NCI-H524 (cell line): ENCODE measurements at places on chromosomes 13 and 19.
A peak's percentile ranks its signal among the peaks of the same experiment; 100 is the strongest.

- no peak for DNase-seq
Measured at GRCh38 chr19:16330368-16330801, 5.8 kb downstream of the KLF2 start.

GRCh38 chr13:76711550-76712182, 174.5 kb downstream of the KCTD12 start:
- no peak for DNase-seq

DNA sequence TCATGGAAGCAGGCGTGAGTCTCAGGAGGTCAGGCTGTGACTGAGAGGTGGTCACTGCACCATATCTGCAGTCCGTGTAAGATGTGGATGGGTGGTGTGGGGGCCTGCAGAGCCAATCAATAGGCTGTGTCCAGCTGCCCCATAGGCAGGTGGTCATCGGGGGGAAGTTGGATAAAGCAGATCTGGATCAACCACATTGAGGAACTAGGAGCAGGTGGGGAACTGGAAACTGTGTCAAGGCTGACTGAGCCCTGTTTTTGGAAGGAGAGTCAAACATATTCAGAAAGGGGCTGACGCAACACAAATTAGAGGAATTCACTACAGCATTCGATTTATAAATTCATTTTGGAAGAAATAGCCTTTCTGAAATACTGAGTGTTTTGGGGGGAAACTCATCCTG, 15.0 kb downstream of the CLEC4M start:
- DNase-seq, result no peak

- no peak for DNase-seq
Measured at GRCh38 chr13:98675066-98675465, 77.4 kb downstream of the SLC15A1 start.

GRCh38 chr13:64154514-64154913, 2738.9 kb upstream of the PCDH20 start:
- peak; percentile 3 for DNase-seq

- DNase-seq, result peak; percentile 17
Measured at GRCh38 chr13:57558051-57558467, 73.5 kb upstream of the PCDH17 start.

- no peak for DNase-seq
Measured at GRCh38 chr19:3171894-3172672, 6.5 kb upstream of the S1PR4 start.

- DNase-seq, result no peak
Measured at GRCh38 chr19:56404705-56405056, 549 bp downstream of the ZNF583 start.

- peak; percentile 32 for DNase-seq
Measured at GRCh38 chr13:37954191-37954590, 84.6 kb upstream of the TRPC4 start.

DNA sequence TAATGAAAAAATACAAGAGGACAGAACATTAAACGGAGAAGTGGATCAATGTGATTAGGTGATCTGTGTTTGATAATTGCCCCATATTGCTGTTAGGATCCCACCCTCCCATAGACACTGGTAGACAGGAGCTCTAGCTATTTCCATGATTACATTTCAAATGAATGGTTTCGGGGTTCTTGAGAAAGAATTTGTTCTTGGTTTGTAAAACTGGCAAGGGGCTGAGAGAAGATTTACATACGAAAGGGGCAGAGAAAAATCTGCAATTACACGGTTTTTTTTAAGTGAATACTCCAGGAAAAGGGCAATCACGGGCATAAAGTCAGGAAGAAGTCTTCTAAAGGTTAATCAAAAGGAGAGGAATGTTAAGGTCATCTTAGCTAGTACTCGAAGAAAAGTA, 2125.7 kb upstream of the PCDH20 start:
- no peak for DNase-seq

DNA sequence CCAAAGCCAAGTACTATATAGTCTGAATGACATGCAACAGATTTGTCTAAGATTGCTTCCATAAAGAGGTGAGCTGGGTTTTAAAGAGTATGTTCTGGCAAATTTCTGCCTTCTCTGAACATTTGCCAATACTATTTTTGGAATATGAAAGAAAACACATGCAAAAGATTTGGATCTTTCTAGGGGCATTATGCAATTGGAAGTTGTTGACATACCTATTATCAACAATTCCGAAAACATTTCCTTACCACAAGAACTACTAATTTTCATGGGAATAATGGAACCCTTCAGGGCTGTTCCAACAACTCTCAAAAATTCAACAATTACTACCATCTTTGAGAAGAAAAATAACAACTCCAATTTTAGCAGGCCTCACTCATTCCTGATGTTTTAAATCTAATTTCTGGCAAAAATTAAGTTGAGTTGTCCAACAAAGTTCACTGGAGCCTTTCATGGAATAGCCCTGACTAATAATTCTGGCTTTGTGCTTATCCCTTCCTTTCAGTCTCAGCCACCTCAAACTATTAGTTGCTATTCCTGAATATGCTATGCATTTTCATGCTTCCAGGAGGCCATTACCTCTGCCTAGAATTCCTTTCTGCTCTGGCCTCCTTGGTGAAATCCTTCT, 250.0 kb downstream of the RGCC start:
- DNase-seq, result no peak

DNA sequence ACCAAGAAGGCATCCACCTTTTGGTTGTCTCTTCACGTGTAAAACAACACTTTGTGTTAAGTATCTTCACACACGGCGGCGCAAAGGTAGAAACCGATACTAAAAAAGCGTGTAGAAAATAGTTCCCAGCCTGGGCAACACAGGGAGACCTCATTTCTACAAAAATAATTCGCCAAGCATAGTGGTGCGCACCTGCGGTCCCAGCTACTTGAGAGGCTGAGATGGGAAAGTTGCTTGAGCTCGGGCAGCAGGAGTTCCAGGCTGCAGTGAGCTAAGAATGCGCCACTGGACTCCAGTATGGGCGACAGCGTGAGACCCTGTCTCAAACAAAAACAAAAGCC, 573 bp upstream of the ERCC5 start:
- DNase-seq, result no peak

DNA sequence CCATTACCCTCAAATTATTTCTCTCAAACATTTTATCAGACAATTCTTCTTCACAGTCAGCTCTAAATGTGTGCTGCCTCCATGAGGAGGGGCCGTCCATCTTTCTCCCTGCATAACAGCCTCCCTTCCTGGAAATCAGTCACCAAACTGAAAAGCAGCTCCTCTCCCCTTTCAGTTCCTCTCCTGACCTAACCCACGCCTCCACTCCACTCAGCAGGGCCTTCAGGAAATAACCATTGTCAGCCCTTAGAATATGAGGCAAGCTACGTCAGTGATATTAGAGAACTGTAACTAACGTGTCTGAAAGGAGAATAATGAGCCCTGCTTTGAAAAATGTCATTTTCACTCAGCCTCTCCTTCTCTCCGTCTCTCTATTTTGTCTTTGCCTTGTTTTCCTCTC, 116.2 kb downstream of the OLFM4 start:
- no peak for DNase-seq

GRCh38 chr19:47821460-47822020, at the start of gene CRX:
Gene CRX, plus strand, starts transcription at chr19:47821937. Its CDS starts 12,507 bp downstream, at chr19:47834444.
- DNase-seq, result peak; percentile 52

- no peak for DNase-seq
Measured at GRCh38 chr19:48283908-48284307, 14.0 kb downstream of the ZNF114 start.

- DNase-seq, result no peak
Measured at GRCh38 chr19:6891761-6892385, 4.5 kb downstream of the ADGRE1 start.

- no peak for DNase-seq
Measured at GRCh38 chr13:31310356-31310755, 110.6 kb downstream of the B3GLCT start.

- no peak for DNase-seq
Measured at GRCh38 chr13:89890806-89891205, 1456.7 kb upstream of the MIR17HG start.

DNA sequence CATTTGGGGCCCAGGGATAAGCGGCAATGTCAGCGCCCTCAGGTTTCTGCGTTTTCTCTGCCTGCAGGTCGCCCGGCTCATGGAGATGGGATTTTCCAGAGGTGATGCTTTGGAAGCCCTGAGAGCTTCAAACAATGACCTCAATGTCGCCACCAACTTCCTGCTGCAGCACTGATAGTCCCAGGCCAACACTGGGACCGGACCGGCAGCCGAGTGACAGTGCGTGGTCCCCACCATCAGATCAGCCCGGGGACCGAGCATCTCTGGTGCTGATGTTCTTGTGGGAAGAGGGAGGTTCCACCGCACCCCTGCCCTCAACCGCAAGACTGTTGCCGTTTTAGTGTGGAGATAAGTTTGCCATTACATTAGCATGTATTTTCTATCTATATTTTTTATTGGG, 78.0 kb upstream of the GPR183 start:
- DNase-seq, result no peak

GRCh38 chr19:41175801-41176777, 16.9 kb upstream of the CYP2S1 start:
- no peak for DNase-seq

GRCh38 chr19:16144216-16144581, 714 bp downstream of the HSH2D start:
- DNase-seq, result no peak

GRCh38 chr19:54674021-54674617, 11.3 kb downstream of the LILRB4 start:
- no peak for DNase-seq

DNA sequence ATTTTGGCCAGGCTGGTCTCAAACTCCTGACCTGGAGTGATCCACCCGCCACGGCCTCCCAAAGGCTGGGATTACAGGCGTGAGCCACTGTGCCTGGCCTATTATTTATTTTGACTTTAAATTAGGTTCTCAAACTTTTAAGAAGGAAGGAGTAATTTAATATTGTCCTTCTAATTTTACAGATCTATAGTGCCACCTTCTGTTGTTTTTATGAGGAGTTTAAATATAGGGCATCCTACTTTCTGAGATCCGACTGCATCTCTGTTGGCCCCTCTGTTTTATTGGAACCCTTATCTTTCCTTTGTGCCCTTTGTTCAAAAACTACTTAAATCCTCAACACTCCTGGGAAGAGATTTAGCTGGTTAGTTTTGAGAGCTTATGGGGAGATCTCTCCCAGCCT, 25.4 kb upstream of the ZMYM5 start:
- no peak for DNase-seq
